ENCODE measurements at places on chromosomes 7 and 10.

- DNase-seq = no peak
These were observed 35.1 kb upstream of the ING3 start for GRCh38 chr7:120915314-120916105.

DNA sequence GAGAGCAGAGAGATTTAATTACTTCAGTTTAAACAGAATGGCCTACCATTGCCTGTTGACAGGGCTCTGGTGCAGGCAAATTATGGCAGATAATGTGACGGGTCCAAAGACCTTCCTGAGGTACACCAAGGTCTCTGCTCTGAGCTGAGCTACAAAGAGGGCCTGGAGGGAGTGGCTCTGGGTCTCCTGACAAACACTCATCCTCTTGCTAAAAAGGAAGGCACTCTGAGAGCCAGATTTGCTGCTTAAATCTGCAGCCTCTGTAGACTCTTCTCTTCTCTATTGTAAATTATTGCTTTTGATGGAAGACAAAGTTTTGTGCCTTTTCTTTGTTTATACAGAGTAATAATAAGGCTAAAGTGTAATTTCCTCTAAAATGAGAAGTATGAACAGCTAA, 529.5 kb upstream of the FZD8 start:
- no peak for DNase-seq

- DNase-seq = no peak
These were observed 153.4 kb downstream of the CAMK1D start for GRCh38 chr10:12502526-12503274.

- DNase-seq = no peak
These were observed 26.8 kb downstream of the DPCD start for GRCh38 chr10:101614663-101615524.

DNA sequence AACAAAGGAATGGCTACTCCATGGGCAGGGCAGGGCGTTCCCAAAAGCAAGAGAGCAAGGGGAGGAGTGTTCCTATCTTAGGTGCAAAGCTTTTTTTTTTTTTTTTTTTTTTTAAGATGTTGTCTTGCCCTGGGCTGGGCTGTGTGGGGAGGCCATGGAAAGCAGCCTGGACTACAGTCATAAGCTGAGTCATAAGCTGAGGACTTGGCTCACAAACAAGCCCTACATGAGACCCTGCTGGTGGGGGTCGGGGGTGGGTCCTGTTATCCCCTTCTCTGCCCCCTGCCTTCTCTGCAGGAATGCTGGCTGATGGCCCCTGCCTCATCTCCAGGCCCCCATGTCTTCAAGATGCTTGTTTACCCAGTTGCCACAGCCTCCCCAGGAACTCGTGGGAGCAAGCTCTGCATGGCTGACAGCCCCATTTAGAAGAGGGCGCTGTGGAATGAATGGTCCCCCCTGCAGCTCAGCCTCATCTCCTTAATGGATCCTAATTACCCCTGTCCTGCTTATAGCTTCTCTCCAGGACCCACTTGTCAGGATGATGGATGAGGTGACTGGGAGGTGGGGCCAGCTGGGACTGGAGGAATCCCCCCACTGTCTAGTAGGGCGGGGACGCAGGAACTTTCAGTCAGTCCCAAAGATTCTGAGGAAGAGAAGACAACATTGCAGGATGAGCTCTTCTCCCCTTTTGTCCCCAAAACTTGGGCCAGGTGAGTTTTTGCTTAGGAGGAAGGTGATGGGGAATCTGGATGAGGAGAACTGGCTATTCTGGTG, 340.8 kb upstream of the PODXL start:
- DNase-seq = no peak

DNA sequence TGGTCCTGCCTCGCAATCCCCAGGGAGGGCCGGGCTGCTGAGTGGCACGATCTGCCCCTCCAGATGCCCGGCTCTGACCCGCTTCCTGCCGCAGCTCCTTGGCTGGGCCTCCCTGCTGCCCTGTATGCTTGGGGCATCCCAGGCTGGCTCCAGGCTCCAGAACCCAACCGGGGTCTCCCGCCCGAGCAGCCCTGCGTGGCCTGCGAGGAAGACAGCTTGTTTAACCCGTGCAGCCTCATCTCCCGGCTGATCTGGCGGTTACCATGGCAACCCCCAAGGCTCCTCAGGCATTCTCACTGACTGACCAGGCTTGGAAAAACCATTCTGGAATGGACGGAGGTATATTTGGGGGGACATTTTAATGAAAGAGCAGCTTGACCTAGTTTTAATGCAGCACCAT, 232.4 kb upstream of the MYO3A start:
- no peak for DNase-seq

DNA sequence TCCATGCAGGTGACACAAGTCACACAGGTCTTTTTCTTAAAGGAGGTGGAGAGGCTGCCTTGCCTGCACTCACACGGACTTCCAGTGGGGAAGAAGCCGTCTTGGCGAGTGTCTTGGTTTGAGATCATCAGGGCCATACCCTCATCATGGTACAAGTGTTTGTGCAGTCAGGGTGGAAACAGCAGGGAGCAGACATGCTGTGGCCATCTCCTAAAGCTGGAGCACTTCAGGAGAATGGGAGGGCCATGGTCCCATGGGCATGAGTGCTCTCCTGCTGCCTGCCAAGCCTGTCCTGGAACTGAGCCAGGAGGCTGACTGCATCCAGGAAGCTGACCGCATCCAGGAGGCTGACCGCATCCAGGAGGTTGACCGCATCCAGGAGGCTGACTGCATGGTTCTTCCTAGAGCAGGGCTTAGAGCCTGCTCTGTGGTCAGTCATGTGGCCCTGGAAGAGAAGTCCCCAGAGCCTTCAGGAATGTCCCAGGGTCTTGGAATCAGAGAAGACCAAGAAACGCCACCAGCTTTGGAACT, 98.4 kb downstream of the ADARB2 start:
- no peak for DNase-seq

DNA sequence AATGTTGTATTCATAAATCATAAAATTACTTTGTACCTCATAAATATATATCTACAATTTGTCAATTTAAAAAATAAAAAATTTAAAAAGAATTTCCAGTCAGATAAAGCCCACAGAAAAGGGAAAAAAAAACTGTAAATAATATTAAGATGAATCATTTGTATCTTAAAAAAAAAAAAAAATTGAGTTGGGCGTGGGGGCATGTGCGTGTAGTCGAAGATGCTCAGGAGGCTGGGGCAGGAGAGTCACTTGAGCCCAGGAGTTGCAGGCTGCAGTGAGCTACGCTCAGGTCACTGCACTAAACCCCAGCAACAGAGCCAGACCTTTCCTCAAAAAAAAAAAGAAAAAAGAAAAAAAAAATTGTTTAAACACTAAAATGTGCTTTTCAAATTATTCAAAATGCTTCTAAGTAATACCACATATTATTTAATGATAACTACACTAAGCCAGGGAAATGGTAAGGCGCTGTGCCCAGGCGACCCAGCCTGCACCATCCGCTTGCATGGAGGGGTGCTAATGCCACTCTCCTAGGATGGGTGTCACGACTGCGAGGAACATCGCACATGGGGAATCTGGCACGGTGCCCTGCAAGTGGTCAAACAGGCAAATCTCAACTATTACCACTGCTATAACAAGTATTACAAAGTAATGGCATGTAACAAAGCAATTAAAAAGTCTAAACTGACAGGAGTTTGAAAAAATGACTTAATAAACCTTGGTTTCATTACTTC, 15.4 kb downstream of the GLUD1 start:
- DNase-seq = no peak

DNA sequence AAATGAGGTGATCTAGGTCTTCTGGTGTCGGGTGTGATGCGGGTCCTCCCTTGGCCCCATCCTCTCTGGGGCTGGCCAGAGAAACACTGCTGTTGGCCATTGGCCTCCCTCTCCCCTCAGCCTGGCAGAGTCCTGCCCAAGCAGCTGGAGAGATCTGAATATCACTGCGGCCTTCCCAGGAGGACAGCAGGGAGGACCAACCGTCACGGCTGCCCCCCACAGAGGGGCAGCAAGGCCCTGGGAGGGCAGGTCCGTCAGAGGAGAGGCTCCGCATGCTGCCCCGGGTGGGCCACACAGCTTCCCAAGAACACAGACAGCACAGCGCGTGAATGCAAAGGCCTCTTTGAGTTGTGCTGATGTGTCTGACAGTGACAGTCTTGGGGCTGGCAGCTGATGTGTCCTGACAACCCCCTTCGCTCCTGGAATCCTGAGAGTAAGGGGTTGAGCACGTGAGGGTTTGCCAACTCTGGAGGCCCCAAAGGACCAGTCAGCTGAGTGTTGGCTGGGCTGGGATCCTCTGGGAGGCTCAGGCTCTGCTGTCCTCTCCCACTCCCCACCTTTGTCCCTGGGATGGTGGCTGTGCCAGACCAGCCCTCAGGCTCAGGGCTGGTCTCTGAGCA, 132.5 kb upstream of the UNC5B start:
- DNase-seq = no peak

GRCh38 chr7:104550362-104550761, 222.0 kb downstream of the LHFPL3 start:
- no peak for DNase-seq

DNA sequence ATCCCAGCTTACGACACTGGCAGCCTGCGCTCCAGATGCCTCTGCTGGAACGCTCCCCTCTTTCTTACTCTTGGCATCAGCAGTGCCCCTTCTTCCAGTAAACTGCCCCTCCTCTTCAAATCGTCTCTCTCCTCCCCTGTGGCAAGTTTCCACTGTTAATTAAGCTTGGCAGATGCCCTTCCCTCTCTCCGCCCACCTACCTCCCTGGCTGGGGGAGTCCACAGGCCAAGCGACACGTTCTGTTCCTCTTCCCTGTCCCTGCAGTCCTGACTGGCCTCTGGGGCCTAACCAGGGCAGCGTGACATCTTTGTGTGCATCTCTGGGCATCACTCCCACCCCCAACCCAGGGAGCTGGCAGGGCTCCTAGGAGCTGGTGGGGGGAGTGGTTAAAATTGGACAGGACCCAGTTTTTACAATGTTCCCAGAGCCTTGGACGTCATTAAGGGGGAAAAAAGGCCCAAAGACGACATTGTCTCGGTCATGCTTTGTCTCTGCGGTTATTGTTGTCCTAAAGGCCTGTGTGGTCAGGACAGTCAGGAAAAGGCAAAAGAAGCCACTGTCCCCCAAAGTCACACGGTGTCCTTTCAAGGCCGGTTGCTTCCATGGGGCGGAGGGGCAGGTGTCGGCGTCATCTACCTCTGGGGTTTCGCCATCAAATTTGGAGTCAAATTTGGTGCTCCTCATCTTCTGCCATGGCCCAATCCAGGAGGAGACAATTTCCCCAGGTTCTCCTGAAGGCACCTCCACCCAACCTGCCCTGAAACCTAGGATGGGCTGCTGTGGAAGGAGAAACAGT, 54.2 kb downstream of the DLG5 start:
- no peak for DNase-seq

- DNase-seq = no peak
These were observed 170.1 kb downstream of the ST7 start for GRCh38 chr7:117123311-117123926.

DNA sequence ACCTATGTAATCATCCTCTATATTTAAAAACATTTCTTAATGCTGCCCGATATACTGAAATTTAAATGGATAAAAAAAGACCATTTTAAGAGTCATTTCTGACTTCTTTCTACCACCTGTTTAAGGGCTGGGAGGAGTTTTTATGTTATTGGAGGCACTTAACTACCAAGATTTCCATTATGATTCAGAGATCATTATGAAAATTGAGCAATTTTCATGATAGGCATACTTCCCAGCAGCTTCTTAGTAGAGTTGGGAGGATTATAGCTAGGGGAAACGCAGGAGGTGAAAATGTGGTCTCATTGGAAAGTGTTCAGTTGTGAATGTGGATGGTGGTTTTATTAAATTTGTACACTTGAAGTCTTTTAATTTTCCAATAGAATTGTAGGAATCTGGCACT, 28.4 kb upstream of the FAM204A start:
- no peak for DNase-seq

- DNase-seq = no peak
These were observed 24.3 kb downstream of the GRK5 start for GRCh38 chr10:119231654-119232053.

- no peak for DNase-seq
These were observed 29.0 kb upstream of the CCNY start for GRCh38 chr10:35307297-35307696.

GRCh38 chr7:106181658-106182265, 69.7 kb upstream of the SYPL1 start:
- no peak for DNase-seq

DNA sequence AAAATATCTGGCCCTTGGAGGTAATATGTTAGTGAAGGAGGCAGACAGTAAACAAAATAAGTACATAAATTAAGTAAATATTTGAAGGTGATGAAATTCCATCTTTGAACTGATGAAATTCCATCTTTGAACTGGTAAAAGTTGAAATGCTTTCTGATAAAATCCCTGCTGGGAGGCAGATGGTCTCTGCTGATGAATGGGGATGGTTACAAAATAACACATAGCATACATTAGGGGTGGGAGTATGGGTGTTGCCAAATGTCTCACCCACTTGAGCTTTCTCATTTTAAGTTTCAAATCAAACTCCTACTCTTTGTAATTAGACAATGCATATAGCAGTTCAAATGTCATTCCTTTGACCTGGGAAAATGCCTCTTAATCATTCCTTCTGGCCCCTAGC, 77.5 kb upstream of the SORCS3 start:
- DNase-seq = no peak

- DNase-seq = no peak
These were observed 108.7 kb downstream of the NRBF2 start for GRCh38 chr10:63241841-63242281.

- no peak for DNase-seq
These were observed 1.1 kb upstream of the SLC25A13 start for GRCh38 chr7:96322847-96323461.

- DNase-seq = no peak
These were observed 175.2 kb upstream of the PPP2R2D start for GRCh38 chr10:131725581-131726069.

Measured in stimulated activated CD8-positive, alpha-beta memory T cell treated with anti-CD3 and anti-CD28 coated beads, Interleukin-12 subunit alpha, Interleukin-12 subunit beta, amount 100 ng/mL, for 1 hour (primary cell).